ENCODE measurements at places on chromosomes 3 and 15.

DNA sequence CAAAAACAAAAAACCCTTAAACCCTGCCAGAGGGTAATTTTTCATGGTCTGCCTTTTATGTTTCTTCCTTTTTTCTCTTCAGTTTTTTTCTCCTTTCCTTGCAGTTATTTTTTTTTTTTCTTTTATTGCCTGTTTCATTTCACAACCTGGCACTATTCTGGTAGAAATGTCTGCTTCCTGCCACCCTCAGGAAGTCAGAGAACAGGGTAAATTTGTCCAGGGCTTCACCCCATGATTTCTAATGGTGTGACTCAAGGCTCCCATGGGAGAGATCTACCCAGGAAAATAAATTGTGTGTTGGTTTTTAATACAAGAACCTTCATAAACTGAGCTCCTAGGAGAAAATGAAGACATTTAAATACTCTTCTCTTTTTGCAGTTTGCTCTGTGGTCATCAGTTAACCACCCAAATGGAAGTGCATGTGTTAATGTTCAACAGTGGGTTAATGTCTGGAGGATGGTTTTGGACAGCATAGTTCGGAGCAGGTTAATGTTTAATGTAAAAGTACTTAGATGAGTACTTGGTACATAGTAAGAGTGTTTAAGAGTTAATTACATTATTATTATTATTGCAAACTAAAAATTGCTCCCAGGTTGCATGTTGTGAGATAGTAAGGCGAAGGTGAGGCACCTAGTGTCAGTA lies 45.9 kb downstream of the CGNL1 start:
- no peak for DNase-seq

DNA sequence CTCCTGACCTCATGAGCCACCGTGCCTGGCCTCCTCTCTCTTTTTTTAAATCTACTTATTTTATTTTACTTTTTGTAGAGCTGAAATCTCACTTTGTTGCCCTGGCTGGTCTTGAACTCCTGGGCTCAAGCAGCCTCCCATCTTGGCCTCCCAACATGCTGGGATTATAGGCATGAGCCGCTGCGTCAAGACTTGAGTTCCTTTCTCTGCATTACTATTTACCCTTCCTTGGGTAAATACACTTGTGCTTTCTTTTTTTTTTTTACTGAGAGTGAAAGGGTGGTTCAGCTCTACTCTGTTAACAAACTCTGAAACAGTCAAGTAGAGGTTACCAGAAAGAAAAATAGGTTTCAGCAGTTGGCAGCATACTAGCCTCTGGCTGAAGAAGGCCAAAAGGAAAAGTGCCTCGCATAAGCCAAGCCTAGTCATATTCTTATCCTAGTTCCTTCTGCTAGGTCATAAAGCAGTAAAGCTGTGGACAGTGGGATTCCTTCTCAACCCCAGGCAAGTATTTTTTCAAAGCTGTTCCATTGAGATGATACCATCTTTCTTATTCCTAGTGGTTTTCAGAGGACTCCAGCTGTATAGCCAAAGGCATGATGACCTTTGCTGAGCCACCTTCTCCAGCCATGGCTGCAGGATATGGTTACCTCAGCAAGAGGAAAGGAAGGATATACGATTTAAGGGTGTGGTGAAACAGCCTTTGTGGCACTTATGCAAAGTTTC lies 135.1 kb downstream of the RBPMS2 start:
- DNase-seq: peak; percentile 20

DNA sequence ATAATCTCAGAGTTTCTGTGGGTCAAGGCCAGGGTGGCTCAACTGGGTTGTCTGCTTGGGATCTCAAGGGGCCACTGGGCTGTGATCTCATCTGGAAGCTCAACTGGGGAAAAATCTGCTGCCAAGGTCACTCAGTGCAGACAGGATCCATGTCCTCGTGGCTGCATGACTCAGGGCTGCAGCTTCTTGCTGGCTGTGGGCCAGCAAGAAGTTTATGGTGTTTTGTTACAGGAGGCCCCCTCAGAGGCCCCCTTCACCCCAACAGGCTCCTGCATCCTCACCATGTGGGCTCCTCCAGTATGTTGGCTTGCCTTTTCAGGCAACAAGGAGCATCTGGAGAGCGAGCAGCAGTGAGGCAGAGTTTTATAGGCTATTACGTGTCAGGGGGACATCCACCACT lies 14.6 kb downstream of the OCA2 start:
- no peak for DNase-seq

DNA sequence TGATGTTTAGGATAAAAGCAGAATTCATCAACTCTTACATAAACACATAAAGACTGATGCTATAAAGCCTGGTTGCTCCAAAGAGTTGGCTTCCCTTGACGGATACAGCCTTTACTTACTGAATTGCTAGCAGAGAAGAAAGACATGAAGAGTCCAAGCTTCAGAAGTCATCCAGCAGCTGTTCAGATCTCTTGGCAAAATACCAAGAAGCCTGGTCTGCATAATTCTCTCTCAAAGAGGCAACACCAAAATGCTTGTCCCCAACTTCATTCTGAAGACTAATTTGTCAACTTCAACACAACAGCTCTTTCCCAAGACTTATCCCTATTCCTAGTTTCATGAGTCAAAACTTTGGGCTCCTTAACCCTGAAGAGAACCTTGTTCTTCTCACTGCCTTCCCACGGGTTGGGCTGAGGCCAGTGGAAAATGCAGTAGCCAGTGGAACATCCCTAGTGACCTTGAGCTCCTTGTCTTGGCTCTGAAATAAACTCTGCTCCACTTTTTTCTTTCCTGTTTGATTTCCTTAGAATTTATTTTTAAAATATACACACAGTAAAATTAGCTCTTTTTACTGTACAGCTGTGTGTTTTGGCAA lies 119.2 kb upstream of the THBS1 start:
- no peak for DNase-seq

- no peak for DNase-seq
Observed at GRCh38 chr3:81170298-81170697, 591.1 kb downstream of the GBE1 start.

GRCh38 chr3:188818282-188818681 lies 353.5 kb upstream of the TPRG1 start:
- DNase-seq: no peak

DNA sequence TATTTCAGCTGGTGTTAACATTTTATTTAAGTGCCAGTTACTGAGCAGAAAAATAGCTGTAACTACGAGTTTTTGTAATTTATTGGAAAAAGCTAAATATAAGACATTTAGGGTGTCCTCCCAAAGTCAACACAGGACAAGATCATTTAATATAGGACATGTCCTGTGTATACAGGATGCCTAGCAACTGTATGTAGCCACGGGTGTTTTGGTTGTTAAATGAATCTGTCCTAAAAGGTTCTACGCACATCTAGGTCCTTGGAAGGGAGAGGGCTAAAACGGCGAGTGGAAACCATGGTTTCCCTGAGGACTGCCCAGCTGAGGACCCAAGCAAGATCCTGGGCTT lies 565 bp upstream of the ZNF621 start:
- no peak for DNase-seq

- no peak for DNase-seq
Observed at GRCh38 chr3:169701457-169701856, 37.9 kb upstream of the MECOM start.

DNA sequence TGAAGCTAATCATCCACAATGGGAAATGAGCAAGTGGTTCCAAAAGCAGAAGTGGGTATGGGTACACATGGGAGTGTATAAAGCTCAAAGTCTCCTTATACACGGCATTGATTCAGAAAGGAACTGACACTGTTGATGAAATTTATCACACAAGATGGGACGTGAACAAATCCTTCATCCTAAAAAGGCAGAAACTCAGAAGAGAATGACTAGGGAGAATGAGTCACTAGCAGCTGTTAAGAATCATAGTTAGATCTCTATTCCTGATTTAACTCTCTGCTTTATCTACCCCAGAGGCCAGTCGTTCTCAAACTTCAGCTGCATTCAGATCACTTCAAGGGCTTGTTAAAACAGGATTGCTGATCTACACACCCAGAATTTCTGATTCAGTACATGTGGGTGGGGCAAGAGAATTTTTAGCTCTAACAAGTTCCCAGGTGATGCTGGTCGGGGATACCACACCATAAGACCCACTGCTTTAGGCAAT lies 97.7 kb upstream of the PHLDB2 start:
- peak; percentile 77 for DNase-seq

GRCh38 chr3:2967871-2968270 lies 142.3 kb downstream of the IL5RA start:
- no peak for DNase-seq

- DNase-seq: no peak
Observed at GRCh38 chr3:174955513-174956016, 96.4 kb downstream of the NAALADL2 start.

- DNase-seq: peak; percentile 56
Observed at GRCh38 chr3:153463895-153464294, 301.9 kb downstream of the RAP2B start.

GRCh38 chr3:115804200-115804599 lies 180.9 kb downstream of the GAP43 start:
- DNase-seq: no peak

GRCh38 chr3:133570139-133570936 lies 3.1 kb upstream of the CDV3 start:
- DNase-seq: no peak

DNA sequence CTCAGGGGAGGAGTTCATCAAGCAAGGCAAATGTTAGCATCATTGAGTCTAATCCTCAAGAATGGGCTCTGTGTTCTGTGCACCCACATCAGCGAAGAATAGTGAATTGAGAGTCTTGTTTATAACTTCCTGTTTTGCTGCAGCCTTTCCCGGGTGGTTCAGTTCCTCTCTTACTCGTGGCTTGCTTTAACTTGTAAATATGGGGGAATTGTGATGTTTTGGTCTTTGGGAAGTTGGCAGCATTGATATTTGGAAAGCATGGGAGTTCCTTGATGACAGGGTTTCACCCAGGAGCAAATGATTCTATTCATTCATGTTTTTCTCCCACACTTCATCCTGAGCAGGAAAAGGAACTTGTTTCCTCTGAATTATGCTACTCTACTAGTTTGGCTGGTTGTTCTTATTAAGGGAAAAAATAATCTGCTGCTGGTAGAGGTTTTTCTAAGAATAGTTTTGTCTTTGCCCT lies 40.4 kb downstream of the GPD1L start:
- DNase-seq: peak; percentile 60

DNA sequence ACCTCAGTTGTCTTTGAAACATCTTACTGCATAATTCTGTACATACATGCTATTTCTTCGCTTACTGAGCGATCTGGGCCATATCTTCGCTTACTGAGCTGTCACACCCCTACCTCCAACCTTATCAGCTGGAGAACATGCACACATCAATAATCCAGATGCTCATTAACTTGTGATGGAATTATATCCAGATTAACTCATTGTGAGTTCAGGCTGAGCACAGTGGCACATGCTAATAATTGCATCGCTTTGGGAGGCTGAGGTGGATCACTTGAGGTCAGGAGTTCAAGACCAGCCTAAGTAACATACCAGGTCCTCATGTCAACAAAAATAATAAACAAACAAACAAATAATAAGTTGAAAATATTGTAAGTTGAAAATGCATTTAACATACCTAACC lies 19.3 kb upstream of the ANXA2 start:
- no peak for DNase-seq

- DNase-seq: no peak
Observed at GRCh38 chr15:67784090-67784781, 41.1 kb upstream of the SKOR1 start.

DNA sequence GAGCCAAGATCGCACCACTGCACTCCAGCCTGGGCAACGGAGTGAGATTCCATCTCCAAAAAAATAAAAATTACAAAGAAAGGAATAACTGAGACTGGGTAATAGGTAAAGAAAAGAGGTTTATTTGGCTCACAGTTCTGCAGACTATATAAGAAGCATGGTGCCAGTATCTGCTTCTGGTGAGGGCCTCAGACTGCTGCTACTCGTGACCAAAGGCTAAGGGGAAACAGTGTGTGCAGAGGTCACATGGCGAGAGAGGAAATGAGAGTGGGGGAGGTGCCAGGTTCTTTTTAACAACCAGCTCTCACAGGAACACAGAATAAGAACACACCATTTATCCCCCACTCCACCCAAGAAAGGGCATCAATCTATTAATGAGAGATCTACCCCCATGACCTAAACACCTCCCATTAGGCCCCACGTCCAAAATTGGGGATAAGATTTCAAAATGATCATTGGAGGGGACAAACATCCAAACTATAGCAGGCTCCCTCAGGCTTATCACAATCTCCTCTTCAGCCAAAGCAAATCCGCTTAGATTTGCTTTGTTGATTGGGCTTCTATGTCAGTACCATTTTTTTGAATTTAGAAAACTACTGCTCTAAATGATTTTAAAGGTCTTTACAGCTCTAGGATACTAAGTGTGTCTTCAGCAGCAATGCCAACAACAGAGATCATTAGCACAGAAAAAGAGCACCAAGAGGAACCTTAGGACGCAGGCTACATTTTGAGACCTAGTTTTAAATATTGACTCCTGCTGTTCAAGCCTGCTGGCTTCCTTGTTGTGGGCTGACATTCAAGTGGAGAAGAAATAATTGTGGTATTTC lies 84.2 kb upstream of the TBL1XR1 start:
- peak; percentile 18 for DNase-seq

DNA sequence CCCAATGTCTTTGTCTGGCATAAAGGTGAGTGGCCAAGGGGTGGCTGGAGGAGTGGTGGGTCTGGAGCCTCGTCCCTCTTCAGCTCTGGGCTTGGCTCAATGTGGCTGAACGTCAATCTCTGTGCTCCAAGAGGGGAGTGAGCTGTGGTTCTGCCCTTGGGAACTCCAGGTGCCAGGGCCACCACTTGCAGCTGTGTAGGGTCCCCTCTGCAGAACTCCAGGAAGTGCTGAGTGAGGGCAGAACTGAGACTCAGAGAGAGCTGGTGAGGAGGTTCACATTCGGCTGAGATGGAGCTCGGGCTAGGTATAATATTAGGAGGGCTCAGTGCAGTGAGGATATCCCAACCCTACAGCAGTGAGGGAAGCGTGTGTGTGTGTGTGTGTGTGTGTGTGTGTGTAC lies 11.6 kb downstream of the DUOX1 start:
- no peak for DNase-seq

GRCh38 chr3:23198801-23199200 lies 4.3 kb upstream of the UBE2E2 start:
- no peak for DNase-seq

DNA sequence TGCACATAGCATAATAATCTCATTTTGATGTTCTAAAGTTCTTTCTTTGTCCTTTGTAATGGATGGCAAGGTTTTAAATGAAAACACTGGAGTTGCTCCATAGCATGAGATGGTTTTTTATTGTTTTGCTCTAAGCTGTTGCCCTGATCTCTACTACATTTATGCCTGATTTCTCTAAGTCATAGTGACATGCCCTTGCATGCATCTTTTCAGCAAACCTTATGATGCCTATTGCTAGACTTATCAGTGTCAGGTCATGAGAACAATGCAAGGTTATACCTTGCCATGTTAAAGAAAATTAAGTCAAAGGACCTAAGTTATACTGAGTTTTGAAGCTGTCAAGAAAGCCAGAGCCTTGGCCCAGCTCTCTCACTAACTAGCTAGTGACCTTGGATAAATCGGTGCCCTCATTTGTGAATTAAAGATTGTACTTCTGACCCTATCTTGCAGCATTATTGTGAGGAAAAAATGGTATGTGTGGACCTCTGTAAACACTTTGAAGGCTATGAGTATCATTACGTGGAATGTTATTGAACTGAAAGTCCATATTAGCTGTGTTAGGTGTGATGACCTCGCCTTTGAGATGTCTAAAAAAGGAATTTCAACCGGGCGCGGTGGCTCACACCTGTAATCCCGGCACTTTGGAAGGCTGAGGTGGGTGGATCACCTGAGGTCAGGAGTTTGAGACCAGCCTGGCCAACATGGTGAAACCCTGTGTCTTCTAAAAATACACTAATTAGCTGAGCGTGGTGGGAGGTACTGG lies 256.4 kb upstream of the UBE2E1 start:
- no peak for DNase-seq

GRCh38 chr3:40189118-40189517 lies 120.4 kb upstream of the EIF1B start:
- no peak for DNase-seq
